ENCODE measurements at places on chromosomes 2 and 18.

GRCh38 chr2:163580757-163581156 is 155.1 kb downstream of the FIGN start:
- DNase-seq: no peak

DNA sequence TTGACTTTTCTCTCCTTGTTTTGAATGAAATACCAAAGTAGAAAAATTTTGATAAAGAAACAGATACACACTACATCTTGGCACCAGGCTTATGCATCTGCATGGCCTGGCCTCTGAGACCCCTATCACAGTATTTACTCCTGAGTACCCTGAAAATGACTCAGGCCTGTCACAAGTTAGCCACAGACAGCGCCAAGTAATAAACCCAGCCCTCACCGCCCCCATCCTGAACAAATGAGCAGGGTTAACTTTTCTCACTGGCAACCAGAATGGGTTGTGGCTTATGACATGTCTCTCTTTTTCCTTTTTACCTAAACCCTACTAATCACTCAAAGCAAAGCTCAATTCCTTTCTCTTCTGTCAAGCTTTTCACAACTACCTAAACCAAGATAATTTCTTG is 35.3 kb downstream of the SPRED2 start:
- no peak for DNase-seq

- DNase-seq: no peak
These were observed 67.0 kb upstream of the RASGRP3 start for GRCh38 chr2:33409417-33409955.

DNA sequence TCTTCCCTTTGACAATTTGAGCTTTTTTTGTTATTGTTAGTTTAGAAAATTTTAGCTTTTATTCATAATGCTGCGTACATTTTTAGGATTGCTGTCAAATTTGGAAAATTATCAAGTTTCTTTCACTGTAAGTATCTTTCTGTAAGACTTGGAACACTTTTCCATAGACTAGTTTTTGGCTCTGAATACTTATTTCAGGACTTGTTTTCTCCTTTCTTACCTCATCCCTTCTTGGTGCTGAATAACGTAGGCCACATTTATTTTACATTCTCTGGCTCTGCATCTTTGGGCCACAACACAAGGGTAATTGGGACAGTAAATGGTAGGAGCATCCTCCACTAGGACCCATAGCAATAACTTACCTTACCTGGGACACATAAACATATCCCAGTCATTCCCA is 85.1 kb downstream of the CCDC85A start:
- DNase-seq: no peak

- DNase-seq: no peak
These were observed 142.7 kb downstream of the EML6 start for GRCh38 chr2:54866179-54866578.

Data from amygdala (tissue), 56 donors.